GM12891 (cell line): ENCODE measurements at places on chromosomes 6 and 20.

DNA sequence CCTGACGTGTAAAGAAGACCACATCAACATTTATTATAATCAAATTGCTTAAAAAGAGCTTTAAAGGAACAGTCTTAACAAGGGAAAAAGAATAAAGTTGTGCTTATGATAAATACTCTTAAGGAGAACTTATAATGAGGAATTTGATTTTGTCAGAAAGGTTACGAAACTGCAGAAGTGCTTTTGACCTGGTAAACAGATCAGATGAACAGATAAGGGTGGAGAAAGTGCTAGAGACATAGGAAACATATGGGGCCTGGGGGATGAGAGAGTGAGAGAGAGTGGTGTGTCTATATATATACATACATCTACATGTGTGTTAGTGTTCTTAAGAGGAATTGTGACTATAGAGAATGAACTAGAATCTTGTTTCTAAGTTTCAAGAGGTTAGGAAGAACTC, 186.2 kb upstream of the GJE1 start:
- no peak for DNase-seq

DNA sequence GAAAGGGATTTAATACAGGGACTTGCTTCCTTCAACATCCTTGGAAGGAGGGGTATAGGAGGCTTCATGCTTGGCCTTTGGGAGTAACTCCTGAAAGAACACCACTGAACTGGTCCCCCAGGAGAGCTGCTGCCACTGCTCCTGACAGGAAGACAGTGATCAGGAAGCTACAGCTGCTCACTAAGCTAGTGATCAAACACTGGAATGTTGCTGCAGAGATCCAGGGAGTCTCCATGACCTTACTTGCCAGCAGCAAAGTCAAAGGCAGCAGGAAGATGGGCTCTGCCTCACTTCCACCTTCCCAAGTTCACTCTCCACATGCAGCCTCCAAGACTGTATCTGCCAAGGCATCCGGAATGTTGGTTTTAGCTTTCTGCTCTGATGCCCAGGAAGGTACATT, 31.8 kb downstream of the PIM1 start:
- no peak for DNase-seq

GRCh38 chr6:129657483-129657882, 52.5 kb downstream of the ARHGAP18 start:
- DNase-seq: no peak

GRCh38 chr6:139376604-139377218, 2.3 kb upstream of the CITED2 start:
- no peak for DNase-seq

DNA sequence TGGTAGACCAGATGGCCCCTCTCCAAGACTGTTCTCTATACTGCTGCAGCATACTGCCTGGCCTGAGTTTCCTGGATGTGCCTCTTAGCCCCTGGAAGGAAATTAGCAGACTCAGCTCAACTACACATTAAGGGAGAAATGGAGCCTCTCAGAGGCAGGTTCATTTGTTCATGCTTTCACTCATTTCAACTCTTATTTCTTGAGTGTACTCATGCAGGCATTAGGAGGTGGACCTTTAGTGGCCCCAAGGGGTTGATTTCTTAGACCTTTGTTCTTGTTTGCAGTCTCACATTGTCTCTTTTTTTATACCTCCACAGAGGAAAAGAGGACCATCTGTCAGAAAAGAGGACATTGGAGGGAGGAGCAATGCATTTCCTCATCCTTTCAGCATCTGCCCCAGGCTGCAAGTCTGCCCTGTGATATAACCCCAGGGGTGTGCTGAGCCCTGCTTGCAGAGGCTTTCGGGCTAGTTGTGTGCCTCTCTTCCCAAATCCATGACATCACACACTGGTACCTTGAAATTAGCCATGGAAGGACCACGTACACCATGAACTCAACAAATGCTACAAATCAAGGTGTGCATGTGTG, 456.2 kb downstream of the CD83 start:
- DNase-seq: no peak

DNA sequence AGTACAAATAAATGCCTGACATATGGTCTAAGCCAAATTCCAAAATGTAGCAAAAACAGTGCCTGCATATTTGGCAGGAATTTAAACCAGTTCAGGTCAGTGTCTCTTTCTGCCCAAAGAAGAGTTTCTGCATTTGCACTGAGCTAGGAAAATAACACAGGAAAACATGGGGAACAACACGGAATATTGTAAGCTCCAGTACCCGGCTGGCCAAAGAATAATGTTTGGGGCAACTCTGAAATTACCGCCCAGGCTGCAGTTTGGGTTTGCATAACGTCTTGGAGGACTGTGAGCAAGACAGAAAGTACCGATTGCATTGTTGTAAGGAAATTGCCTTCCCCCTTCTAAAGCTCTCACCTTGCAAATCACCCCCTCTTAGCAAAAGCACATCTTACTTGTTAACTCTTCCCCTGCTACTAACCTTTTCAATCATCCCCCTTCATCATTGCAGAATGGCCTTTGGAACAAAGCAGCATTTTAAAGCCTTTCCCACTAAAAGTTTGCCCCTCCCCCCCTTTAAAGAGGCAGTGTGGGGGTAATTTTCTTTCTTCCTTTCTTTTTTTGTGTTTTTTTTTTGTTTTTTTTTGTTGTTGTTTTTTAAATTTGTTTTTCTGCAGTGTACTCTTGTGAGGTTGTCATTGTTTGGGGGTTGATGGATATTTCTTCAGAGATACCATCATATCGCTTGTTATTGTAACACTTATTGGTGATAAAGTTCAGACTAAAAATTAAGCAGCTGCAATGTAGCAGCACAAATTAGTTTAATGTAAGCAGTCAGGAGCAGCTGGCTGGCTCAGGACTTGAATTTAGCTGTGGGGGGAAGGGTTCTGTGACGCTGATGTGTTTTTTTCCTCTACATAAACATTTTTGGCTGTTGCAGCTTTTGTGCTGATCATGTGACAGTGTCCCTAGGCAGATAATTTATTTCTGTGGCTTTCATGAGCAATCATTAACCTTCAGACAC, 100.0 kb upstream of the CITED2 start:
- DNase-seq: peak; percentile 12

- DNase-seq: no peak
These were observed 77.6 kb downstream of the PHACTR2 start for GRCh38 chr6:143755301-143755744.

GRCh38 chr6:154932515-154933027, 62.5 kb upstream of the TIAM2 start:
- DNase-seq: no peak

- no peak for DNase-seq
These were observed 161.6 kb upstream of the TNFAIP3 start for GRCh38 chr6:137705160-137706082.

GRCh38 chr20:14866841-14867514, 529.6 kb upstream of the FLRT3 start:
- no peak for DNase-seq

- DNase-seq: no peak
These were observed 35.6 kb downstream of the RIOK1 start for GRCh38 chr6:7424967-7425807.

DNA sequence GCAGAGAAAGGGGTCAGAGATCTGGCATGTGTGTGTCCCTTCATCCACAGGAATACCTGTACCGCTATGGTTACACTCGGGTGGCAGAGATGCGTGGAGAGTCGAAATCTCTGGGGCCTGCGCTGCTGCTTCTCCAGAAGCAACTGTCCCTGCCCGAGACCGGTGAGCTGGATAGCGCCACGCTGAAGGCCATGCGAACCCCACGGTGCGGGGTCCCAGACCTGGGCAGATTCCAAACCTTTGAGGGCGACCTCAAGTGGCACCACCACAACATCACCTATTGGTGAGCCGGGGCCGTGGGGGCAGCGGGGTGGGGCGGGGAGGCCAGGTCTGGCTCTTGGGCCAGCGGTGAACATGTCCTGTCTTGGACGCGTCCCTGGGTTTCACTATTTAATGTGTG, 1.1 kb downstream of the MMP9 start:
- no peak for DNase-seq

DNA sequence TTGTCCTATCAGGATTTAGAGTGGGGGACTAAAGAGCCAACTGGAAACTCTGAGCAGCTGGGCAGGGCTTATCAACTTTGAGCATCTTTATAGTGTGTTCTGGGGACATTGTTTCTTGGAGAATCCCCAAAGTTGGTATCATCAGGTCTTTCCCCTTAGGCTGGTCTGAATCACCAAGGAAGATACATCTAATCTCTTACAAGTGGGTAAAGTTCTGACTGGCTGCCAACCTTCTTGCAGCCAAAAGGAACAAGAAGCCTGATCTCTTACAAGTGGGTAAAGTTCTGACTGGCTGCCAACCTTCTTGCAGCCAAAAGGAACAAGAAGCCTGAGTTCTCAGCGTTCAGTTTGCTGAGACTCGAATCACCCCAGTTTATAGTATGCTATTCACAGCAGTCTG, 1.6 kb upstream of the MED23 start:
- DNase-seq: no peak

- no peak for DNase-seq
These were observed 43.8 kb upstream of the TMEM181 start for GRCh38 chr6:158516098-158516497.

- DNase-seq: no peak
These were observed 933 bp upstream of the ADGRB3 start for GRCh38 chr6:68633972-68634725.

GRCh38 chr6:110949679-110950285, 8.7 kb upstream of the GTF3C6 start:
- DNase-seq: no peak

- DNase-seq: no peak
These were observed 1.8 kb downstream of the ECHDC1 start for GRCh38 chr6:127341471-127342202.

DNA sequence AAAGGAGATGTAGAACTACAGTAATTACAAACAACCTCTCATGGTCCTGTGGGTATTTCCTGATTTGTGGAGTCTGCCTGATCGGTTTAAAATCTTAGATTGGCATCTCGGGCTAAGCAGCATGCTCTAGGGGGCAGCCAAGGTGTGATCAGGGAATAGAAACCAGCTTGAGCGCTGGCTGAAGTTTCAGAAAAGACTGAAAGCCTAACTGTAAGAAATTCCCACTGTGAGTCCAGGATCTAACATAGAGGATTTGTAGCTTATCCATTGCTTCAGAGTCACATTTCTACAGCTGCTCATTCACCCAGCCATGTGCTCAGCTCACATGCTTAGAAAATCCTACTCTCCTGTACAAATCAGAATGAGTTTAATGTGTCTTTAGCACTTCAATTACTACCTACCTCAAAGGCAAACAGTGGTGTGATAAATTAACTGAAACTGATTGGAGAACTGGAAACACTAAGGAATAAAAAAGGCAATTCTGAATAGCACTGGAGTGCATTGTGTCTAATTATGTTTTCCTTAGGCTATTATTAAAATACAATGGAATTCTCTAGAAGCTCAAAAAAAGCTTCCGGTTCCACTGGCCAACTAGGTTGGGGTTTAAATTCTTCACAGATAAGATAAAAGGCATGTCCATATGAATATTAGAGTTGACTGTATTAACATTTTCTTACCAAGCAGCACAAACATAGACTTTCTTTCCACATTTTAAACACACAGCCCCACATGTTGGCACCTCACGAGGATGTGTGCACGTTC, 73.8 kb upstream of the MPC1 start:
- DNase-seq: no peak

GRCh38 chr20:55515832-55516231, 489.5 kb downstream of the CBLN4 start:
- no peak for DNase-seq
